ENCODE measurements at places on chromosomes 13 and 19.

DNA sequence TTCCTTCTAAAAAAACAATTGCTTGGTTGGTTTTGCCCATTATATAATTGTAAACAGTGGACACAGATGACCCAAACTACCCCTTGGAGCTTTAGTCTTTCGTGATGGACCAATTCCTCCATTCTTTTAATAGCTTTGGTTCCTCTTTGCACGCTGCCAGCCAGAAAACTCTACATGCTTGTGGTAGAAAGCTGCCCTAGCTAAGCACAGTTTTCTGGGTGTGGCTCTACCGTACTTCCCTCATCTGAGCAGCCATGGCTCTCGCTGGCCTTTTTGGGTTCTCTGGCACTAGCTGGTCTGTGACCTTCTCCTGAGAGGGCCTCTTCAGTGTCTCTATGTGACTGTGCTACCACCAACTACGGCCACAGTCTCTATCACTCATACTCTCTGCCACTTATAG lies 29.9 kb upstream of the CEBPA start:
- no peak for DNase-seq

DNA sequence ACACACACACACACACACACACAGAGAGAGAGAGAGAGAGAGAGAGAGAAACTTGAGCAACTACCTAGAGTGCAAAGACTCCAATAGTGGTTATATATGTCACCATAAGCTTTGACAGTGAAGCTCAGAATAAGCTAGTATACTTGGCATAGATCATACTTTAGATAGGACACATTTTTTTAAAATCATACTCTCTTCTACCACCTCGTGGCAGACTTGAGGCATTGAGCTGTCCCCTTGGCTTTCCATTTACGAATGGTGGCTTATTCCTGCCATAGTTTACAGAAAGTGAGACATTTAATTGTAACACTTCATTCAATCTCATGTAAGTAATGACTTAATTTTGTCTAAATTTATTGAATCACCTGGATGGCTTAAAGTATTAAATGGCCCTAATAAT lies 108.2 kb downstream of the EDNRB start:
- DNase-seq, result no peak

DNA sequence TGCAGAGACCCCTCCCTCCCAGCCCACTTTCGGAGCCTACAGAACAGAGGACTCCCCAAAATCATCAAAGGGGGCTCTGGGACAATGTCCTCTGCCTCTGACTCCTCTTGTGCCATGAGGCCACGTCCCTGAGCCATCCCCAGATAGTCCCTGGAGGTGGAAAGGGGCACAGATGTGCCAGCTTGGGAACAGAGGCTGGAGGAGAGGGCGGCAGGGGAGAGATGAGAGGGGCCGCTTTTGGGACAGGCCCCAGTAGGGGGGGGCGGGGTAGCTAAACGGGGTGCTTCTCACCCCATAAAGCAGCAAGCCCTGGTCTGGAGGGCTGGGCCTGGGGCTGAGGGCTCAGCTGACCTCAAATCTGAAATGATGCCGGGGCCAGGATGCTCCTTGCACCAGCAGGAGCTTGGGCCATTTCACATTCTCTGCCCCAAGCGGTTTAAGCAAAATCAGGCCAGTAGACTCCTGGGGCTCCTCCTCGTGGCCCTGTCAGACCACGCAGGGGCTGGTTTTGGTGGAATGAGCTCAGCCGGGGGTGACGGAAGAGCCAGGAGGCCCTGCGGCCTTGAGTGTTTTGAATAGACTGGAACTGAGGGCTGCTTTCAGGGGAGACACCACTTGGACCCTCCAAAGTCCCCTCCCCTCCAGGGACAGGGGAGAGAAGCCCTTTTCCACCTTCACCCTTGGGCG lies 27.1 kb downstream of the ONECUT3 start:
- DNase-seq, result no peak

DNA sequence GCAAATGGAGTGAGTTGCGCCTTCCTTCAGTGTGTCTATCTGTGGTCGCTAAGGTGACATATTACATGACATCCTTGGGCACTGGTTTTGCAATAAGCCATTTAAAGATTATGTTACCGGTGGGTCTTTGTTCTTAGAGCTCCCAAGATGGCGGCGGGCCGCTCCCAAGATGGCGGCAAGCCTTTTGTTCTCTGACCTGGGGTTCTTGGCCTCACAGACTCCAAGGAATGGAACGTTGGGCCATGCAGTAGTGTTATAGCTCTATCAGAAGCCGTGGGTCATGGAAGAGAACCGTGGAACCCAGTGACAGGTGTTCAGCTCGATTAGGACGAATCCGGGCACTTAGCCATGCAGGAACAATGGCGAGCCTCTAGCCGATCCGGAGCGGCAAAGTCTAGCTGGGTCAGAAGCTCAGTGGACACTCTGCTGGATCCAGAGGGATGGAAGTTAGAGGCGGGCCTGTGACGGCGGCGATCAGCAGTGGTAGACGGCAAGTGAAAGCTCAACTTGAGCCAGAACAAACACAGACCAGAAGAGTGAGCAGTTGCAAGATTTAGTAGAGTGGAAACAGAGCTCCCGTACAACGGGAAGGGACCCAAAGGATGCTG lies 188.6 kb downstream of the TEX29 start:
- no peak for DNase-seq

DNA sequence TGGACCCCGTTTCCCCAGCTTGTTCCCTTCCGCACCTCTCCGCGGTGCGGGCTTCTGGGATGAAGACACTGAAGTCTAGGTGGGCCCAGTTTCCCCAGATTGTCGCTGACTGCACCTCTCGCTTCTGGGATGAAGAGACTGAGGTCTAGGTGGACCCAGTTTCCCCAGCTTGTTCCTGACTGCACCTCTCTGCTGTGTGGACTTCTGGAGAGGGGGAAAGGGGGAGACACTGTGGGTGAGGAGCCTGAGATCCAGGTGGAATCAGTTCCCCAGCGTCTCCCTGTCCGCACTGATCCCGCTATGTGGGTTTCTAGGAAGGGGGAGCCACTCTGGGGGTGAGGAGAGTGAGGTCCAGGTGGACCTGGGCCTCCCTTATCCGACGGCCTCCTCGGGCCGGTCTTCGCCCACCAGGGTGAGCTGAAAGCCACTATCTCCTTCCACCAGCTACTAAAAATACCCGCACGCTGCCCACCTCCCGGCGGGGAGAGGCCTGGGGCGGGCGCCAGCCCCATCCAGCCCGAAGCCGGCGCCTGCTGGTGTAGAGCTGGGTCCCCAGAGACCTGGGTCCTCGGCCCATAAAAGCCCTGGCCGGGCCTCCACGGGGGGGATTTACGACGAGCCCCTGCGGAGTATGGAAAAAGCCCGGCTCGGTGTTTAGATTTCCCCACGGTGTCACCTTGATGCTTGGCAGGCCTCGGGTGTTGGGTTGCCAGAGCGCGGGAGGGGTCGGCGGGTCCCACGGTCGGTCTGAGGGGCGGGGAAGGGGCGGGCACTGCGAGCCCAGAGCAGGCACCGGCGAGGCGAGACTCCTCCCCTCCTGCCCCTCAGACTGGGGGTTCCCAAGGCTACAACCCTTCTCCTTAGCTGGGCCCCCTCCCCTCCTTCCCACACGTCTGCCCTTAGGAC lies 10.6 kb downstream of the FUT6 start:
- no peak for DNase-seq

- DNase-seq, result no peak
These were observed 2.2 kb downstream of the CLIP3 start for GRCh38 chr19:36030264-36031148.

- DNase-seq, result no peak
These were observed 50.9 kb downstream of the AKAP11 start for GRCh38 chr13:42322806-42323205.
